ENCODE measurements at places on chromosomes 12 and 14. TPM values are rescaled to one million over a fixed set of nuclear protein-coding genes. Genes with fewer than 3 reads are reported as not detected.

The FLVCR2 gene
- polyA plus RNA-seq = 8.3 TPM

DNA sequence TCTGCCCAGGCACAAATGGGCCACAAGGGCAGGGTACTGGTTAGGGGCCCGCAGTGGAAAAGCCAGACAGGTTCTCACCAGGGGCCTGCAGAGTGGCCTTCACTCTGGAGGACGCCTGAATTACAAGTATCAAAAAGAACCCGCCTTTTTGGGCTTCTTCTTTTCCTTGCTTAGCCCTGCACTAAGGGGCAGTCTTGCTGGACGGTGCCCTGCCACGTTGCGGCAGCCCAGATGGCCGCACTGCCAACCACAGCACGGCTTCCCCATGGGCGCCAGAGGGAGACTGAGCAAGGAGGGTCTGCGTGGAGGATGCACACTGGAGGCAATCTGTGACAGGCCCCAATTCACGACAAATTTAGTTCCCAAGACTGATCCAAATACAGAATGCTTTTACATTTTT, 18.3 kb upstream of the CDK2AP1 start:
- no peak overlapping the region for H3K27ac ChIP-seq
- no peaks in the 10 kb centered on the region for H3K4me1 ChIP-seq
- no peaks in the 10 kb centered on the region for H3K36me3 ChIP-seq
- DNase-seq = no peak
- no peaks in the 10 kb centered on the region for H3K27me3 ChIP-seq

GRCh38 chr14:92687681-92688433, 60.6 kb downstream of the LGMN start:
- peaks cover 9% of the 10 kb centered on the region for H3K4me1 ChIP-seq
- DNase-seq = no peak
- H3K27ac ChIP-seq = no peak overlapping the region
- H3K36me3 ChIP-seq = peaks cover 79% of the 10 kb centered on the region
- no peaks in the 10 kb centered on the region for H3K27me3 ChIP-seq
- H3K4me3 ChIP-seq = peak overlapping the region; percentile 43

DNA sequence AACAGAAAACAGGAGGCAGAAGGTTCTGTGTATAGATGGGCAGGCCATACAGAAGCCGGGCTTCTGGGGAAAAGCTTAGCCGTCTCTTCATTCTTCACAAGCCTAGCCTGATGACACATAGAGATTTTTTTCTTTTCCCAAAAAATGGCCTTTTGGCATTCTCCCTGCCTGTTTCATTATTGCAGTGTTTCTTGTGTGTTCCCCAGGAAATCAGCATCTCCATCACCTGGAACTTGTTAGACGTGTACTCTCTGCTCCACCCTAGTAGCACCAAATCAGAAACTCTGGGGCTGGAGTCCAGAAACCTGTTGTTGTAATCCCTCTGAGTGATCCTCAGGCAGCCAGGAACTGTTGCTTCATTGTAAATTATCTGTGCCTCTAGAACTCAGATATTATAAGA, 388.1 kb downstream of the CCDC91 start:
- no peak overlapping the region for H3K27ac ChIP-seq
- no peaks in the 10 kb centered on the region for H3K27me3 ChIP-seq
- no peak overlapping the region for H3K4me3 ChIP-seq
- no peaks in the 10 kb centered on the region for H3K36me3 ChIP-seq
- no peaks in the 10 kb centered on the region for H3K4me1 ChIP-seq

GRCh38 chr12:16756833-16757555, 151.0 kb upstream of the LMO3 start:
- H3K4me1 ChIP-seq = no peaks in the 10 kb centered on the region
- no peak overlapping the region for H3K27ac ChIP-seq
- no peak overlapping the region for H3K4me3 ChIP-seq
- no peaks in the 10 kb centered on the region for H3K36me3 ChIP-seq
- no peaks in the 10 kb centered on the region for H3K27me3 ChIP-seq
- DNase-seq = no peak

DNA sequence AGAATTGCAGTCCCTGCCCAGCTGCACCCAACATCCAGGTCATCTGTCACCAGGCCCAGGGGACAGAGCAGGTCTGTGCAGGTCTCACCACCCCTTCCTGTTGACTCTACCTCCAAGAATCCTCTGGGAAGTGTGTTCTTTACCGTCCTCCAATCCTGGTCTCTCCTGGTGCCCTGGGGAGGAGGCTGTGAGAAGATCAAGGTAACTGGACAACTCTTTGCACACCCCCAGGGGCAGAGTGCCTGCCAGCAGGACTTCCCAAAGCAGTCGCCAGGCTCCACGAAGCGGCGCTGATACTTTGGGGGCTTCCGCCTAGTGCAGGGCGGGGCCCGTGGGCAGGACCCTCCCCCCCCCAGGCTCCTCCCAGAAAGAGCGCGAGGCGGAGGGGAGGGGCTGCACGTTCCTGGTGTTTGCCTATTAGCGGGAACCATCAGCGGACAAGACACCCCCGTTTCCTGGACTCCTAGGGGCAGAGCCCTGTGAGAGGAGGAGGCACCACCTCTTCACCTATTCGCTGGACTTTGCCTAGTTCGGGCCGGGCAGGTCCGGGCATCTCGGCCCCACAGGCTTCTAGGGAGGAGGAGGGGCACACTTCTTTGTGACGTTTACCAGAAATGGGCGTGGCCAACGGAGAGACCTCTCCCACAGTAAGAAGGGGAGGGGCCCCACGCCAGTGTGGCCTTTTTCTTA, 918.0 kb downstream of the AACS start:
- peak; percentile 91 for DNase-seq
- H3K4me1 ChIP-seq = peaks cover 4% of the 10 kb centered on the region
- H3K36me3 ChIP-seq = no peaks in the 10 kb centered on the region
- H3K4me3 ChIP-seq = peak overlapping the region; percentile 23

GRCh38 chr12:51792417-51792816, 56.1 kb downstream of the FIGNL2 start:
- no peaks in the 10 kb centered on the region for H3K36me3 ChIP-seq
- H3K27ac ChIP-seq = no peak overlapping the region
- H3K4me1 ChIP-seq = no peaks in the 10 kb centered on the region
- no peak for DNase-seq
- no peak overlapping the region for H3K4me3 ChIP-seq

DNA sequence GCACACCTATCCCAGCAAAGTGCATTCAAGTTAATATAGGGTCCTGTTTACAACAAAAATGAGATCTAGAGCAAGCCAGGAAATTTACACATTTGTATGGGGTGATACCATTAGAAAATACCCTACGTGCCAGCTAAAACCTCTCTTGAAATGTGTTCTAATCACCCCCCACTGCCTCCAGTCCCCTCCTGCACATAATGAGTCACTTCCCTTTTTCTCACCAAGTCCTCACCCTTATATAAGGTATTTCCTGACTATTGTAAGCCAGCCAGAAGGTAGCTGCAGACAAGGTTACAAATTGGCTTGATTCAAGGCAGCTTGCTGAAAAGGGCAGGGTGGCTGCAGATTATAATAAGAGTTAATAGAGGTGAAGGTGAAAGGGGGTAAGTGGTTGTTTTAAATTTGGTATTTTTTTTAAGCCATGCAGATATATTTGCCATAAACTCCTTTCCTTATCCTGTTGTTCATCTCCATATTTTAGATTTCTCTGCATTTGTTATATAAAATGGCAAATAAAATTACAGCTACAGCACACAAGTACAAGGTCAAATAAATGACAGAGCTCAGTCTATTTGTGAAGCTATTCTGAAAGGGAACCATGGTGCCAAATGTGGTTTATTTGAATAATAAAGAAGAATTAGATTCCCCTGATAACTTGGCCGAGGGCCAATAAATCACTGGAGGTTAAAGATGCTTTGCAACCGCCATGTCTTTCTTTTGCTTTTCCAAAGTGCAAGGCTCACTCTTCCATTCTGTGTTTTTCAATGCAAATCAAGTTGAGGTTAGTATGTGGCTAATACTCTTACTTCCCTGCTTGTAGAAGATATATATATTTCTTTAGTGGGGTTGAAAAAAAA, 385.9 kb downstream of the EGLN3 start:
- H3K4me1 ChIP-seq = no peaks in the 10 kb centered on the region
- H3K4me3 ChIP-seq = no peak overlapping the region
- H3K36me3 ChIP-seq = no peaks in the 10 kb centered on the region
- DNase-seq = no peak
- H3K27ac ChIP-seq = no peak overlapping the region
- H3K27me3 ChIP-seq = no peaks in the 10 kb centered on the region

GRCh38 chr12:53193985-53194716, 12.9 kb downstream of the ITGB7 start:
- H3K27me3 ChIP-seq = peaks cover 10% of the 10 kb centered on the region
- no peak overlapping the region for H3K4me3 ChIP-seq
- no peak overlapping the region for H3K27ac ChIP-seq
- peaks cover 15% of the 10 kb centered on the region for H3K4me1 ChIP-seq
- H3K36me3 ChIP-seq = no peaks in the 10 kb centered on the region

DNA sequence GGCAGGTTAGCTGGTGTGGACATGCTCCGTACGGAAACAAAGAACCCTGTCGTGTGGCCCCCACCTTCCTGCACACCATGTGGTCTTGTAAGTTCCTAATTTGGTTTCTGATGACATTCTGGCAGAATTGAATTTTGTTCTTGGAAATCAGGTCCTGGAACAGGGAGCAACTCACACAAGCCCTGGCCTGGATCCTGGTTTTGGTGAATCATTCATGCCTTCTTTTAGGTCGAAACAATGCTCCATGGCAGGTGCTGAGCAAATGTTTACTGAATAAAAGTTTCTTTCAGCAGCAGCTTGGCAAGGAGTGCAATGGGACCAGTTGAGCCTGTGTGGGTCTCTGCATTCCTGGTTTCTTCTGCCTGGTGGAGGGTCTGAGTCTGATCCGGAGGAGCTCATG, 978.4 kb downstream of the BCL11B start:
- no peaks in the 10 kb centered on the region for H3K36me3 ChIP-seq
- DNase-seq = no peak
- H3K4me1 ChIP-seq = no peaks in the 10 kb centered on the region
- no peak overlapping the region for H3K4me3 ChIP-seq
- no peak overlapping the region for H3K27ac ChIP-seq
- no peaks in the 10 kb centered on the region for H3K27me3 ChIP-seq

All from left lung (tissue), 14 donors.